ENCODE measurements at places on chromosomes 5 and 9.

- DNase-seq, result no peak
Measured at GRCh38 chr5:14665949-14666348, 1.4 kb downstream of the OTULIN start.

- no peak for DNase-seq
Measured at GRCh38 chr5:141172381-141173204, at the start of gene PCDHB7. Gene PCDHB7 (plus strand): TSS chr5:141172644. CDS start chr5:141172836, 192 bp downstream.

- DNase-seq, result no peak
Measured at GRCh38 chr9:91120200-91120599, 241.5 kb downstream of the AUH start.

DNA sequence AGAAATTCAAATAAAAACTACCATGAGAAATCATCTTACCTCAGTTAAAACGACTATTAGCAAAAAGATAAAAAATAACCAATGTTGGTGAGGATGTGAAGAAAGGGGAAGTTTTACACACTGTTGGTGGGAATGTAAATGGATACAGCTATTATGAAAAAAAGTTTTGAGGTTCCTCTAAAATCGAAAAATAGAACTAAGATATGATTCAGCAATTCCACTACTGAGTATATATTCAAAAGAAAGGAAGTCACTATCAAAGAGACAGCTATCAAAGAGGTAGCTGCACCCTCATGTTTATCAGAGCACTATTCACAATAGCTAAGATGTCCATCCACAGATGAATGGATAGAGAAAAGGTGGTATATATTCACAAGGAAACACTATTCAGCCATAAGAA, 1888.4 kb downstream of the MAT2B start:
- DNase-seq, result no peak

DNA sequence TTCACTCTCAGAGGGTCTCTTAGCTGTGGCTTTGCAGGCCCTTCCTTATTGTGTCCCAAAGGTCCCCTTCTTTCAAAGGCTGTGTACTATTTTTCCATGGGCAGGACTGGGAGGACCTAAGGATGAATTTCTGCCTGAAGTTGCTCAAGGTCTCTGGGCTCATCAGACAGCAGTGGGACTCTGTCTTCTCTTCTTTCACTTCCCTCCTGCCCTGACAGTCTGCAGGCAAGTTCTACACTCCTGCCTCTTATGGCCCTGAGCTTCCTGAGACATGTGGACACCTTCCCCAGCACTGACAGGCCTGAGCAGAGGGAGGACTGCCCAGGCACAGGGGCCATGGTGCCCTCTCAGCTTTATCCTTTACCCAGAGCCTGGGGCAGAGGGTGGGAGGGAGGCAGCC, 14.8 kb downstream of the ENHO start:
- DNase-seq, result no peak

DNA sequence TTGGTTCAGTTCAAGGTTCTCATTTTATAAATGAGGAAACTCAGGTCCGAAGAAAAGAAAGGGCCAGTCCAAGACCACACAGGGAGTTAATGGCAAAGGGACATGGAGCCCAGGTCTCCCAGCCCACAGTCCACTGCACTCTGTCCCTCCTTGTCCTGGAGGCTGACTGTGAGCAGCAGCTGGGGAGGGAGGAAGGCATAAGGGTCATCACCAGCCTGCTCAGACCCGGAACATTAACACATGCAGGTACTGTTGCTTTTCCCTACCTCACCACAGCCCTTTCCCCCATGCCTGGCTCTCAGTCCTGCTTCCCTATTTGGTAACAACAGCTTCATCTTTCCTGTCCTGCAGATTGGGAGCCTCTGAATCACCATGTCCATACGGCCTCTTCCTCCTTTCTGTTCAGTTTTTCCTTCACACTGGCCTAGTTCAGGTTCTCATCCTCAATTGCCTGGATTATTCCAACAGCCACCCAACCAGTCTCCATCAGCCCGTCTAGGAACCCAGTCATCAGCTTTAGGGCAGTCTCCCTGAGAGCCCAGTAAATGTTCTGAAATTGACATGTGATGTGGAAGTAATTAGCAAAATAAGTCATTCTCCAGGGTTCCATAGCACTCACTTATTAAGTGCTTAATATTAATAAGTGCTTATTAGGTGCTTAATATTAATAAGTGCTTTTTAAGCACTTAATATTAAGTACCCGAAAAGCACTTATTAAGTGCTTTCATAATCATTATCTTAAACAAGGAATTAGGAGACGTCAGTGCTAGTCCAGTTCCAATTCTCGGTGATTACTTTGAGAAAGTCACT, 4.3 kb downstream of the GPX3 start:
- no peak for DNase-seq

- DNase-seq, result no peak
Measured at GRCh38 chr9:19965336-19965735, 176.5 kb upstream of the SLC24A2 start.

DNA sequence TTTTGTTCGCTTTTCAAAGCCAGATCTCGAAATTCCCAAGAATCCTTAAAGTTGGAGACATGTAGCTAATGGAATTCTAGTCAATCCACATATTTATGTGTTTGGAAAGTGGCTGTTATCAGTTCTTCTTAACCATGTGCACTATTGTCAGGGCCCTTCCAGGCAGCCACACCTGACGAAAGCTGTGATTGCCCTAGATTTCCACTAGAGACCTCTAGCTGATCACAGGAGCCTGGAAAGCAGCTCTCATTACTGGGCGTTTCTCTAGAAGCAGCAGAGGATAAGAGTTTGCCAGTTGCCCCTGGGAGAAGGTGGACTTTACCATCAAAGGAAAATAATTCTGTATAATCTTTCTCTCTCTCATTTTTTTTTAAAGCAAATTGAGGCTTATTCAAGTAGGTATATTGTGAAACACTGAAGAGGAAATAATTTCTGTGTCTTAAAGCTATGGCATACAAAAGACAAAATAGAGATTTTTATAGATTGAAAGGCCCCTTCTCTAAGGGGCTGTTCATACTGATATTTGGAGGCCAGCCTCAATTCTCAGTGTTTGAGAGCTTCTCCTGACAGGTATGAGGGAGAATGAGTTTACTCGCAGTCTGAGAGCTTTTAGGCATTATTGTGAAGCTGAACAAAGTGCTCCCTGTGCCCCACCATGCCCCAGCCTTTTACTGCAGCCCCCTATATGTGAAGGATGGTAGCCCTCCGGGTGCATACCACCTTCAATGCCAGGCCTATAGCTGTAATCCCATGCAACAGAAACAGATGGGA, 405.4 kb upstream of the ACTBL2 start:
- peak; percentile 31 for DNase-seq

- no peak for DNase-seq
Measured at GRCh38 chr5:140571105-140571504, 6.5 kb downstream of the SLC35A4 start.

GRCh38 chr9:134525841-134526583, 115.6 kb upstream of the COL5A1 start:
- DNase-seq, result no peak

GRCh38 chr9:82457298-82457697, 468.7 kb downstream of the SPATA31D1 start:
- no peak for DNase-seq

- DNase-seq, result no peak
Measured at GRCh38 chr9:16475257-16475656, 395.2 kb downstream of the BNC2 start.

DNA sequence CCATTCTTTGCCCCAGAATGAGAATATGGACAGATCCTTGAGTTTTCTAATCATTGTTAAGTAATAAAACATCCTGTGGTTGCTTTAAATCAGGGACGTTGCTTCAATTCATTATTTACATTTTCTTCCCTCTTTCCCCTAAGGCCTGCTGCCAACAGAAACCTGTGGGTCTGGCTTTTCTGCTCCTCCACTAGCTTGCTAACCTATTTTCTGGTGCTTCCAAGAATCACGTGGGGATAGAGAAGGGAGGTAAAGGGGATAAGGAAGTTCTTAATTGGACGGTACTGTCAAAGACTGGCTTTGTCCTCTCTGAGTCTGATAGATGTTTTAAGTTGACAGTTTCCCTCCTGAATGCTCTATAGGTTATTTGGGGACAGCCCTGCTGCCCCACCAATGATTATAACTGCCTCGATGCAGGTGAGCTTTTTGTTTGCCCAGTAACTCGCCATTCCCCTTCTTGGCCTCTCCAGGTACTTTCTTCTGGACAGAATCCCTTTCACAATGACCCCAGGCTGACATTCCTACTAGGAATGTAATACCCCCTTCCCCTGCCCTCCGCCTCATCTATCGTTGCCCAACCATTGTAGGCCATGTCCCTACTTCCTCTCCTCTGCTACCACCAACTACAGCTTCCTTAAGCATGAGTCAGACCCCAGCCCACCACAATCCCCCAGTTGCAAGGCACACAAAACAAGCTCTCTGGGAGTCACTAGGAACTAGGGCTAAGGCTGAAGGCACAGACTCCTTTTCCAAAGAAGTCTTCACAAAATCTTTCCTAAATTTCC, 19.9 kb upstream of the CPEB4 start:
- DNase-seq, result peak; percentile 58

- peak; percentile 86 for DNase-seq
Measured at GRCh38 chr9:95091601-95092261, 225.8 kb downstream of the FANCC start.

DNA sequence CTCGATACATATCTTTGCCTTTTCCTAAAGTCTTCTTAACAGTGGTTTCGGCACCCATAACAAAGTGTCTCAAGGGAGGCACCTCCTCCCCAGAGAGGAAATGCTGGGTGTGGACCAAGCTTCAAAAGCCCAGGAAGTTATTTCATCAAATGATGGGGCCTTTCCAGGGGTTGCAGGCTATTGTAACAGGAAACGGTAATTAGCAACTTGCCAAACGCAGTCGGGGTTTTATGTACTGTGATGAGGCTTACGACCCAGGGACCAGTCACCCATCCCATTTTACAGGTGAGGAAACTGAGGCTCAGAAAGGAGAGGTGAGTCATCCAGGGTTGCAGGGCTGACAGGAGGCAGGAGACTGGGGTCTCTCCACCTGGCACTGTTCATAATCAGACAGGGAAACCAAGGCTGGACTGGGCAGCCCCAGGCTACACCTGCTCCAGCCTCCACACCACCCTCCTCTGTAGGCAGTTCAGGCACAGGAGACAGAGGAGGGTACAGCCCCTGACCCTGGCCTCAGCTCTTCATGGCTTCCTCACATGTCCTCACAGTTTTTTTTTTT, 30.0 kb upstream of the SUSD3 start:
- no peak for DNase-seq

- peak; percentile 31 for DNase-seq
Measured at GRCh38 chr9:129863059-129863690, 27.9 kb downstream of the USP20 start.

DNA sequence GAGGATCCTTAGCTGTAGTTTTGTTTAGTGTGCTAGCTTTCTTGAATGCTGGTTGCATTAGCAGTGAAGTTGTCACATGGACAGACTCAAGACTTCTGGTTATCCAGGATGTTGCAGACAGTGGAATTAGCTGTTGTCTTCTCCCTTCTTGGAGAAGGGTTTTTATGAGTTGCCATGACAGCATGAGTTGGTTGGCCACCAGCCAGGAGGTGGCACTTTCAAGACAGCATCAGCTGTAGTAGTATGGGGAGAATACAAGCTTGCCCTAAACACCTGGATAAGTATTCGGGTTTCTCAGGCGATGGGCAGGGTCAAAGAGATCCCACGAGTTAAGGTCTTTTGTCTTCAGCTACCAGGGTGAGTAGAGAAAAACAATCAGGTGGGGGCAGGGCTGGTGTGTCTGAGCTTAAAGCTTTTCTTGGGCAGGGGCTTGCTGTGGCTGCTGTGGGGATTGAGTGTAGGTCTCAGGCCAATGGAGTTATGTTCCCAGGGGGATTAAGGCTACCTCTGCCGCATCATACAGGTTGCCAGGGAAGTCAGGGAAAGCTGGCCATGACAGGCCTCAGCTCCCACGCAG, 7.7 kb upstream of the C5orf47 start:
- no peak for DNase-seq

GRCh38 chr5:77937015-77937908, 161.1 kb upstream of the TBCA start:
- no peak for DNase-seq

GRCh38 chr5:65141493-65141892, 340.2 kb downstream of the ADAMTS6 start:
- no peak for DNase-seq

- no peak for DNase-seq
Measured at GRCh38 chr9:137742698-137743097, 123.9 kb downstream of the EHMT1 start.

- DNase-seq, result no peak
Measured at GRCh38 chr5:58366461-58366860, 93.4 kb downstream of the PLK2 start.

DNA sequence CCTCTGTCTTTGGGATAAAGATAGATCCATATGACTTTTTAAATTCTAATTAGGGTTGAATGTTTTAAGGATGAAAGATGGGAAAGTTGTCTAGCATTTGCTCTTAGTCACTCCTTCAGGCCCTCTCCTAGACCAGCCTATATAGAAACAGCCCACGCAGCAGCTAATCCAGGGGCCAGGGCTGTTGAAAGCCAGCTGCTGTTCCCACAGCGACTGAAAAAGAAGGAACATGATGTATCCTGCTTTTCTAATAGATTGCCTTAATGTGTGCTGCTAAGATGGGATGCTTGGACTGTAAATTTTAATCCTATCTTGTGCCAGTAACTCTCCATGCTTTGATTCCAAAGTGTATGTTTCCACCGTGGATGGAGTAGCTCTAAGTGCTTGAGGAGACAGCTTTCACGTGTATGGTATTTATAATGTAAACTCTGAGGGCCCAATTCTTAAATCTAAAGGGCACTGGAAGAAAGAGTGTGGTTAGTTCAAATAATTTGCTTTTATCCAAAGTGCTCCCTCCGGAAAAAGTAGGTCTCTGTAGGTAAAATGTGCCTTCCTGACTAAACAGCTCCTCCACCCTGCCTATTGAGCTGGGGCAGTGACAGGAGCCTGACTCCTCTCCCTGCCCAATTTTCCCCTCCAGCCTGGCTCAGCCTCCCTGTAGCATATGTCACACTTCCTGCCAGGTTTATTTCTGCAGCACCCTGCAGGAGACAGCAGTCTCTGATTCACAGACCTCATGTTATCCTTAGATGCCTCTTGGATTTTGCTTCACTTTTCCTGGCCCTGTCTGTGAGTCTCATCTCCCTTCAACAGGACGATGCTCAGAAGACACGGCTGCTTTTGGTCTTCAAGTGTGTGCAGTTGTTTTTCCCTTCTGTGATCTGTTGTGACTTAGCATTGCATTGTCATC, 33.2 kb downstream of the SLC36A1 start:
- DNase-seq, result no peak

- no peak for DNase-seq
Measured at GRCh38 chr9:26665666-26666065, 226.9 kb downstream of the CAAP1 start.

- no peak for DNase-seq
Measured at GRCh38 chr9:89109666-89110065, 69.0 kb downstream of the SHC3 start.

- no peak for DNase-seq
Measured at GRCh38 chr5:78843436-78843835, 141.7 kb downstream of the ARSB start.

DNA sequence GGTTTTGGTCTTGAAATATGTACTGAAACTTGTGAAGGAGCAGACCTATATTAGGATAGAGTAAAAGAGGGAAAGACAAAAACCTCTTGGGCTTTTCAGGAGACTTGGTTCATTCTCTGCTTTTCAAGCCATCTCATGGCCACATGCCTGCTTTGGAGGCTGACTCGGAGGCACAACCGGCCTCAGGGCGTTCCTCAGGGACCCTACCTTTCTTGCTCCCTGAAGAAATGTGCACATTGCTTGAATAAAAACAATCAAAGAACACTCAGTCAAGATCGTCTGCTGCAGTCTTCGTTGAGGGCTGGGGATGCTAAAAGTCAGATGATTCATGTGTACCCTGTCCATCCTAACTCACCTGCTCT, 994 bp downstream of the IRGM start:
- DNase-seq, result no peak
